Stimulated activated effector memory CD8-positive, alpha-beta T cell treated with anti-CD3 and anti-CD28 coated beads, Interleukin-12 subunit alpha, Interleukin-12 subunit beta, amount 100 ng/mL, for 72 hours (primary cell): ENCODE measurements at places on chromosomes 4 and X.

- no peak for DNase-seq
These were observed 311.4 kb upstream of the NDST4 start for GRCh38 chr4:115424852-115425251.

GRCh38 chr4:8396762-8397406, 43.6 kb downstream of the ACOX3 start:
- DNase-seq: no peak

DNA sequence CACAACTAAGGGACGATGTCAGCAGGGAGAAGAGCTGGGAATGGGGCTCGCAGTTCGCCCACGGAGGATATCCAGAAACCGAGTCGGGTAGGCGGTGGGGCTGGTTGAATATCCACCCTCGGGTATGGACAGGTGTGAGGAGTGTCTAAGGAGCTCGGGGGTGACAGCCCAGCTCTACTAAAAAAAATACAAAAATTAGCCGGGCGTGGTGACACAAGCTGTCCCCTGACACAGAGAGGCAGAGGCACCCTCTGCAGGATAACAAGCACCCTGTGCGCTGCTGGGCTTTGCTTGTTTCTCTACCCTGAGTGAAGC, 12.2 kb upstream of the ASMTL start:
- DNase-seq: no peak

DNA sequence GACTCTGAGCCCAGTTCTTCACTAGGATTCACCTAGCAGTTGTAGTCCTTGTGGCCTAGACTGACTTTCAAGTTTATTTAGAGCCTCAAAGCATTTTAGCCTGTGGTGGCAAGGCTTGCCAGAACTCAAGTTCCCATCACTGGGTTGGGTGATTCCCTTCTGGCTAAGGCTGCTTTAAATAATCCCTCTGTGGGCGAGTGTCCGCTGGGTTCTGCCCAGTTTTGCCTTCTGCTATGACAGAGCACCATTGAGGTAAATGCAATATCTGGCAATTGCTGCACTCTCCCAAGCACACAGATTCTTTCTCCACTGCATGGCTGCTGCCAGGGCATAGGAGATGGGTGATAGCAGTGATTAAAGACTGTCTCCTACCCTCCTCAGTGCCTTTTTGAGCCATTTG, 90.8 kb upstream of the RLIM start:
- DNase-seq: no peak

DNA sequence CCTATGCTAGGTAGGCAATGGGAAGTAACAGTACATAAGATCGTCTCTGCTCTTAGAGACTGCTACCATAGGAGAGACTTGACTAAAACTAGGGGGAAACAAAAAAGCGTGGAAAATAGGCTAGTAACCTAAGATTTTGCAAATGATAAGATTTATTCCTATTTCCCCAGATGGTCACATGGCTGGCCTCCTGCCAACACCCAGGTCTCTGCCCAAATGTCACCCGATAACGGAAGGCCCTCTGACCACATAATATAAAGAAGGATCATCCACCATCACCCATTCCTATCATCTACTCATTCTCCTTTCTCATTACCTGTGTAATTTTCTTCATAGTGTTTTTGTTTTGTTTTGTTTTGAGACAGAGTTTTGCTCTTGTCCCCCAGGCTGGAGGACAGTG, 4.7 kb downstream of the LAMP2 start:
- no peak for DNase-seq

DNA sequence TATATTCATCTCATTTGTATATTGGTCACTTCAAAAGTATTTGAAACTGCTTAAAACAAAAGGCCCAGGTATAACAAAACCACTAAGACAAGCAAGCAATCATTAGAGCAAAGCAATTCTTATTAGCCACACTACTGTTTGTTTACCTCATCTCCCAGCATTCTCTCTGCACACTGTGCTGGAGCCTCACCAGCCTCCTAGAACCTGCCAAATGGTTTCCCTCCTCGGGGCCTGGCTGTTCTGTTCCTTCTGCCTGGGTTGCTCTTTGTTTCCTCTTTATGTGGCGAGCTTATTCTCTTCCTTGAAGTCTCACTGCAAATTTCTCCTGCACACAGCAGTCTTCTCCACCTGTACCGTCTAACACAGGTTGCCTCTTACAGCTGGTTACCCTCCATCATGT, 67.5 kb upstream of the MND1 start:
- no peak for DNase-seq

DNA sequence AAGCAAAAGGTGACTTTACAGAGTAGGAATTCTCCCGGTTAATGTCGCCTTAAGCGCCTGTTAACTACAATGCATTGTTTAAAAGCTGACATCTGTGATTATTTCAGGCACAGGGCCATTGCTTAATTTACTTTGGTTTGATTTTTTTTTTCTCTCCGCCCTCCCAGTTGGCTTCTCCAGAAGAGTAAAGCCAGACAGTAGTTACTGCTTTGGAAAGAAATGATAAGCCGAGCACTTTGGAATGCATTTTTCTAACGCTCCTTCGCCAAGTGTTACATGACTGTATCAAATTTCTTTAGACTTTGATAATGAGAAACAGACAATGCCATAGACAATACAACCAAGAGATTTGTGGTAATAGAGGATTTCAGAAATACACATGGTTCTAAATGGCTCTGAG, 383.0 kb upstream of the TENM3 start:
- no peak for DNase-seq

GRCh38 chr4:84470204-84470785, 28.8 kb downstream of the NKX6-1 start:
- no peak for DNase-seq

DNA sequence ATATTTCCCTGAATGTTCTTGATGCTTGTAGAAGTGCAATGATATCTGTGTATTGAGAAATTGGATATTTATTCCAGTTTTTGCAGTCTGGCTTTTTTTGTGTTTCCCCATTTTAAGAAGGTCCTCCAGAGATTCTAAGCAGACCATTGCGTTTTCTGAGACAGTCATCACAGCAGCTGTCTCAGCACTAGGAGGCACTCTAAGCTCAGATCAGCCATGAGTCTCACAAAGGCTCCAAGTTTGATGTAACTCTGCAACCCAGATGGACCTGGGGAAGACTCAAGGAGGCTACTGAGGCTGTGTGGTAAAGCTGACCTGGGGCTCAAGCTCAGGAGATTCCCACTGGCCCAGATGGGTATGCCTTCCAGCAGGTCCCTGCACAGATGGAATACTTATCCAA, 89.3 kb upstream of the CYLC1 start:
- no peak for DNase-seq

- DNase-seq: peak; percentile 89
These were observed at the start of gene RAB9A for GRCh38 chrX:13688958-13689740. TSS of gene RAB9A (plus strand) at chrX:13689128. CDS start at chrX:13708747, 19,619 bp downstream.

- DNase-seq: no peak
These were observed 32.9 kb upstream of the DIPK2B start for GRCh38 chrX:45233531-45233930.

DNA sequence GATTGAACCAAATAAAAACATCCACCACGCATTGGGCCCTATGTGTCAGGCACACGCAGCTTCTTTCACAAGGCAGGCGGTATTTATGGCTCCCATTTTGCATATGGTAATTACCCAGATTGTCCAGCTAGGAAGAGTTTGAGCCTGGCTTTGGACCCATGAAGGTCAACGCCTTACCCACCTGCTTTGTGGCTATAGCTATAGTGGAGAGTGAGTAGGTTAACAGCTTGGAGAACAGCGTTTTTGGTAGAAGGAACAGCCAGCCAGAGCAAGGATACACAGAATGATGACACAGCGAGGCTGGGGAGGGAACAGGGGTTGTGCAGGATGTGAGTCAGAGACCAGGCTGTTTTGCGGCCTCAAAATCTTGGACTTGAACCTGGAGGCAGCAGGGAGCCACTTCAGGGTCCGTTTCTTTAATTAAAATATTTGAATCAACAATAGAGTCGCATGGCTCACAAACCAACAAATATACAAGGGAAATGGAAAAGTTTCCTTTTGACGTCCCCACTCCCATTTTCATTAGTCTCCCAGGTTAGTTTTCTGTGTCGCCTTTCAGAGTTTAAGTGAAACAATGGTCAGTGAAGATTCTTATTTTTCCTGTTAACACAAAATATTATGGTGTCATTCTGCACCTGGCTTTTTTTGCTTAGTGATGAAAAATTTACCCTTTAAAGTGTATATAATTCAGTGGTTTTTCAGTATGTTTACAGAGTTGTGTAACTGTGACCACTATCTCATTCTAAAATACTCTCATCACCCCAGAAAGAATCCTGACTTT, 118.2 kb upstream of the STX18 start:
- DNase-seq: no peak

DNA sequence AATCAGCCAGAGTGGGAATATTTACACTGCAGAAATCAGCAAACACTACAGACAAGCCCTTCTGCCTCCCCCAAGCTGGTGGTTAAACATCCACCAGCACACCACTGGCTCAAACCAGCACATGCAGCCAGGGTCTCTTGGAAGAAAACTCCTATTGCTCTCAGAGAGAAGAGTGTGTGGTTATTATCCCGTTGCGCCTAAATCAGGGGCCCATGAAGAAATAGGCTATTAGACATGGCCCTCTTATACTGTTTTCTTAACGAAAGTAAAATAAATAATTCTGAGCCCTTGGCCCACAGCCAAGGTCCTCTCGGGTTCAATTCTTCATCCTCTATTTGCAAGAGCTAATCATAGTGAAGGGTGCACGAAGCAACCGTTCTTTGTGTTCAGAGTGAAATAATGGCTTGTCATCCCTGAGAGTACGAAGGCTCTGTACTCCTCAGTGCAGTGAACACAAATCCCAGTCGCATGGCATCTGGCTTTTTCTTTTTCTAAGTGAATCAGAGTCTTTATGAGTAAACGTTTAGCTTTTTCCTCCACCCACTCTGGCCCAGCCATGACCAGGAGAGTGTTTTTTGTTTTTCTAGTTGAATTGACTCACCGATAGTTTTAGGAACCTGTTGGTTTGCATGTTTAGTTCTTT, 33.4 kb upstream of the RBM47 start:
- no peak for DNase-seq

DNA sequence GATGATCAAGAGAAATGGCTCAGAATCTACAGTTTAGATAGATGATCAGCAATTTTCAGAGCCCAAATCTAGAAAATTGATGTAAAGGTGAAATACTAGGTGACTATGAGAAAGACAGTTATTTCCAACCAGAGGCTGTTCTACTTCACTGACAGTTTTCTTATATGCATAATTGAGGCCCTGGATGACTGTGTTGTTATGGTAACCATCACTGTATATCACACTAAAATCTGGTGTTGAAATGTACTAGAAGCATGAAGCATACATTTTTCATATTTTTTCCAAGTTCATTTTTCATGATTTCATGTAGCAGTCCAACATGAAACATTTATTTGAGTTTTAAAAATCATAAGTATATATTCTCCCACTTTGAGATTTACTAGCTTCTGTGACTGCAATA, 87.4 kb downstream of the ATXN3L start:
- no peak for DNase-seq

DNA sequence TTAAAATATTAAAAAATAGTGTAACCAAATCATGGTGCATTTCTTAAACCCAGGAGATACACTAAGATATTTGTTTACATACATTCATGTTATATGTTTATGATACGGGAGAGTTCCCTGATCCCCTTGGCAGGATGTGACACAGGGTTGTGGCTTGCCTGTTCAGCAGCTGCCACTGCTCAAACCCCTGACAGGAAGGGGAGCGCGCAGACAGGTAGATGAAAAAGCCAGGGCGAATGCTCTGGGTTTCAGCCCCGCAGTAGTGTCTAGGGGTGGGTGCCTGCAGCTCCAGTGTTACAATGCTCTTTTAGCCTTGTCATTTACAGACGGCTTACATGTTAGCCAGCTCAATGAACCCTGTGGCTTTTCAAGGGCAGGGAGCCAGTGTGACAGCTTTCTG, 1343.8 kb upstream of the IGFBP7 start:
- DNase-seq: no peak
